Stimulated activated CD4-positive, alpha-beta T cell treated with anti-CD3 and anti-CD28 coated beads, Interleukin-12 subunit alpha, Interleukin-12 subunit beta, amount 100 ng/mL, for 4 hours (primary cell): ENCODE measurements at places on chromosomes 7 and 10.

DNA sequence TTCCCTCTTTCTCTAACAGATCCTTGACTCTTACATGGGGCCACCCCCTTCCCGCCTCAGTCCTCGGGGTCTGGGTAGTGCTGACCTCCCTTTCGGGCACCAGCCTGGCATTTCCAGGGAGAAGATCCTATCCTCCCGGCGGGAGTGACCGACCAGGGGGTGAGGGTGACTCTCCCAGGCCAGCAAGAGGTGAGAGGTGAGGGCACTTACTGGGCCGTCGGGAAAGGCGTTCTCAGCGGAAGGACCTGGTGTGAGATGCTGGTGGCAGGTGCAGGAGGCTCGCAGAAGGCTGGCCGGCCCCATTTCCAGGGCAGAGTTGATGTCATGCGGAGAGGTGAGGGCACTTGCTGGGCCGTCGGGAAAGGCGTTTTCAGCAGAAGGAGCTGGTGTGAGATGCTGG, 4.2 kb upstream of the FOXL3 start:
- no peak for DNase-seq

DNA sequence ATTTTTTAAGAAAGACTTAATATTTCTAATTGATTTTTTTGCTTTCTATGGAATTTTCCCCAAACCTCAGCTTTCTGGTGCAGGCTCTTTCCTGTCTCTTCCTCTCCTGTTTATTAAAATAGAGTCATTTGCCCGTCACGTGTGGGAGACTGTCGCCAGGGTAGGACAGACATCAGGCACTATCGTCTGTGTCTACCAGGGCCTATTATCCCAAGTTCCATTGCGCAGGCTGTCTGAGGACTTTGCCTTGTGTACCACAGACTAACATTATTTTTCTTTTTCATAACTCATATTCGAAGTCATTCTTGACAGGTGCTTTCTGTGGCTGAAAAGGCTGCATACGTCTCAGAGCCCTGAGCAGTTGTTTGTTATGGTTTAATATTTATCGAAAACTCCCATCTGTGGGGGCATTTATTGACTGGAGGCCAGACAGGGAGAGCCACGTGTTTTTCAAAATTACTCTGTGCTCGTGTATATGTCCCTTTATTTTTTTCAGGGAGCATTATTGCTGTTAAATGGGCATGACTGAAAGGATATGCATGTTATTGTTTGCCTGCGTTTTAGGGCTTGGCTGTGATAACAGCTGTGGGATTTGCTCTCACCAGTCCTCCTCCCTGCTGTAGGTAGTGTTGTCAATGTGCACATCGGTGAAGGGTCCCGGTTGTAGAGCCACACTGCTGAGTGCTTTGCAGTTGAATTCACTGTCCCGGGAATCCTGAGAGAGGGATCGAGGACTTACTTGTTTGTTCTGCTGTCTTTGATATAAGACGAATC, 89.8 kb downstream of the CAMK1D start:
- DNase-seq = no peak

DNA sequence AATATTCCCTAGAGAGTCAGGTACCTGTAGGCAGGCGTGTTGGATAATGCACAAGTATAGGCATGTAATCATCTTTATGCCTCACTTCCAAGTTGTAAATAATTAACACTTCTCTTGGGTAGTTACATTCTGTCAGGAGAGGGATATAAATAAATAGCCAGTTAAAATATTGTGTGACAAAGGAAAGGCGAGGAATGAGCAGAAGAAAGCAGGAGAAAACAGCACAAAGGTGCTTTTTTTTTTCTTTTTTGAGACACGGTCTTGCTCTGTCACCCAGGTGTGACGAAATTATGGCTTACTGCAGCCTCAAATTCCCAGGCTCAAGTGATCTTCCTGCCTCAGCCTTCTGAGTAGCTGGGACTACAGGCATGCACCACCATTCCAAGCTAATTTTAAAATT, 99.2 kb upstream of the LYZL2 start:
- DNase-seq = no peak

DNA sequence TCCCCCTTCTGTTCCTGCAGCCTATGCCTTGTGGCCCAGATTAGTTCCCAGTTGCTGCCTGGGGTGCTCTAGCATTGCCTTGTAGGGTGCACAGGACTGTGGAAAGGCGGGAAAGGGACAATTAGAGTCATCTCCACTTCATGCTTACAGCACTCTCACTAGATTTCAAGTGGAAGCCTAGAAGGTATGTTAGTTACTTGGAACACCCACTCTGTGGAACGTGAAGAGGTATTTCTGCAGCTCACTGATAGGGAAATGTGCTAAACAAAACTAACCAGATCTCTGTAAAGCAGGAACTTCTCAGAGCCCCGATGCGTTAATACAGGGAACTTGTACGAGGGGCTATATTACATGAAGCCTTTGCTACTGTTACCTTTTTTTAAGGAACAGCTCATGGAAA, 19.4 kb downstream of the STMP1 start:
- DNase-seq = no peak

DNA sequence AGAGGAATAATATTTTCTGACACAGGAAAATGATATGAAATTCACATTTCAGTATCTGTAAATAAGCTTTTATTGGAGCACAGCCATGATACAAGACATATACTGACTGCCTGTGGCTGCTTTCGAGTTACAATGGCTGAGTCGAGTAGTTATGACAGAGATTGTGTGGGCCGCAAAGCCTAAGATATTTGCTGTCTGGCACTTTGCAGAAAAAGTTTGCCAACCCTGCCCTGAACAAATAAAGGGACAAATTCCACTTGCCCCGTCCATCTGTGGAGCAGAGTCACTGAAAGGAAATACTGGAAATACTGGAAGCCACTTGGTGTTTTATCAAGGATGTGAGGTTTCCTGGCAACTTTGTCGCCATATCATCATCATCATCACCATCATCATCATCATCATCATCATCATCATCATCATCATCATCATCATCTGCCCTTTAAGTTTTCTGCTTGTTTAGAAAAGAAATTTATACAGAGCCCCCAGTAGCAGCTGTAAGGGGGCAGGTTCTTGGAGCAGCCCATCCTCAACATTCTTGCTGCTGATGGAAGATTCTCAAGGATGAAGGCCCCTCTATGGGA, 85.8 kb downstream of the TCF7L2 start:
- DNase-seq = no peak

DNA sequence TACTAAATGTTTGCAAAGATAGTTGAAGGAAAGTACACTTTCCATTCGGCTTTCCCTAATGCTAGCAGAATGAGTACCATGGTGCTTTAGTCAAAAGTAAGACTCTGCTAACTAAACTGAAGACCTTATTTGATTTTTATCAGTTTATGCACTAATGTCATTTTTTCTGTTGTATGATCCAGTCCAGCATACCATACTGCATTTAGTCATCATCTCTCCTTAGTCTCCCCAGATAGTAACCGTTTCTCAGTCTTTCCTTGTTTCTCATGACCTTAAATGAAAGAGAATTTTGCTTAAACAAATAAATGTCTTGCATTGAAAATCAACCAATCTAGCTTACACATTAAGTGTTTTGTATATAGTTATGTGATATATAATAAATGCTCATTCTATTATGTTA, 529.5 kb upstream of the SEMA3D start:
- no peak for DNase-seq

DNA sequence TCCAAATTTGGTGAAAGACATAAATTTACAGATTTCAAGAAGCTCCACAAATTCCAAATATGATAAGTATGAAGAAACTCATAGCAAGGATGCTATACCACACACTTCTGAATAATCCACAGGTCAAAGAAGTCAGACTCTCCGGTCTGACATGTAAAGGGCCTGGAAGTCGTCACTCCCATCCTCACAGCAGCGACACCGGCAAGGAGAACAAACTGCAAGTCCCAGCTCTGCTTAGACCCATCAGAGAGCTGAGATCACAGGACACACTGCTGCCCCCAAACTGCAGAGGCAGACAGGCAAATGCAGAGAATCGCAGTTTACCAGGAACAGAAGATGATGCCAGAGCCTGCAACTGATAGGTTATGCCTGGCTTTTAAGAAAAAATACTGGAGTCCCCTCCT, 62.0 kb downstream of the AMZ1 start:
- no peak for DNase-seq
